Activated naive CD4-positive, alpha-beta T cell (primary cell): ENCODE measurements at places on chromosomes 3 and 15.

GRCh38 chr3:179181021-179181472, 32.9 kb downstream of the PIK3CA start:
- no peak for DNase-seq

- DNase-seq, result no peak
Observed at GRCh38 chr15:79981831-79982455, 10.9 kb upstream of the BCL2A1 start.

DNA sequence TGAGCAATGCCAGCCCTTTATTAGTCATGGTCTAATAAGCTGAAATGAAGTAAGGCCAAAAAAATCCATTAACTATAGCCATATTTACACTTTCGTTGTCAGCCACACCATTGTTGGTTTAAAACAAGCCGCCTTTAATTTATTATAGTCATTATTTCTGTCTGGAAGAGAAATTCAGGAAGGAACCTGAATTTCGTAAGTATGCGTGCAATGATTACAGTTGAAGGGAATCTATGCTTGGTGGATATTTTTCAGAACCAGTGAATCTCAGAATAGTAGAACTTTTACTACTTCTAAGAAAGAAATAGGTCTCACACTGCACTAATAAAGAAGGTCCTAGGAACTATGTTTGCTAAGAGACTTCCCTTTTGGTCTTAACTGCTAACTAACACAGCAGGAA, 59.1 kb downstream of the FAM43A start:
- DNase-seq, result no peak

- no peak for DNase-seq
Observed at GRCh38 chr3:156050918-156051317, 69.5 kb upstream of the KCNAB1 start.

GRCh38 chr15:41543521-41543870, 561 bp downstream of the RPAP1 start:
- no peak for DNase-seq

GRCh38 chr3:171480526-171480925, 20.3 kb upstream of the TNIK start:
- DNase-seq, result no peak

- no peak for DNase-seq
Observed at GRCh38 chr3:143831208-143831607, 17.1 kb downstream of the SLC9A9 start.

GRCh38 chr3:73868688-73869315, 244.1 kb upstream of the PDZRN3 start:
- no peak for DNase-seq

- no peak for DNase-seq
Observed at GRCh38 chr3:9168241-9168741, 81.2 kb downstream of the SRGAP3 start.

DNA sequence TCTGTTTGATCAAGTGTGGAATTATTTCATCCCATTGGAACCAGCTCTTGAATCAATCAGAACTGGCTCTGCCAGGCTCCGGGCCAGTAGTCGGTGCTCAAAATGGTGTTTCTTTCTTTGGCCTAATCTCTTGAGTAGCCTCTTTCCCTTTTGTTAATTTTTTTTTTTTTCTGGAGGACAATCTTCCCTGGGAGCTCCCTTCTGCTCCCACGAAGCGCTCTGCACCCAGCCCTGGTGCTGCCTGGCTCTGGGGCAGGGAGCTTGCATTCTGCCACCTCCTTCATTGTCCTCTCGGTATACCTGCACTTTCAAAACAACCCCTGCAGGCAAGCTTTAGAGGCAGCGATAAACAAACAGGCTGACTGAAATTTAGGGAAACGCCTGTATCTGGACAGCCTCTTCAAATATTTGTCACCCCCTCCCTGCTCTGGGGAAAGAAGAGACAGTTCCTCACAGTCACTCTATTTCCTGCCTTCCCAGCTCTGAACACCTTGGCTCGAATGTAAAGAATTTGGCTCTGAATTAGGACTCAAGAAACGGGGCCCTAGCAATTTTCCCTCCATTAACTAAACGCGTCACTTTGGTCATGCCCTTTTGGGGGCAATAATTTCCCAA, 1.1 kb upstream of the THSD4 start:
- DNase-seq, result no peak

DNA sequence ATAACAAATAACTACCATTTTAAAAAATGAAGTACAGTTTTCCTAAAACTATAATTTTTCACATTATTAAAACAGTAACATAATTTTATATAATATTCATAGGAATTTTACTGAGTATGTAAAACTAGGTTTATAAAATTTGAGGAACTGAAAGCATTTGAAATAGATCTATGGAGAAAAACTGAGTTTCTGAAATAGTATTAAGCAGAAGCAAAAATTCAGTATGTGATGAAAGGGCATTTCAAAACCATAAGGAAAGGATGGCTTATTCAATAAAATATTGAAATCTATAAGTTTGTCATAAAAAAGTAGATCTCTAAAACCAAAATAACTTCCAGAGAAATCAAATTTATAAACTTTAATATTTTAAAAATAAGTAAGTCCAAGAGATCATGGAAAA, 53.4 kb downstream of the GBE1 start:
- DNase-seq, result no peak

DNA sequence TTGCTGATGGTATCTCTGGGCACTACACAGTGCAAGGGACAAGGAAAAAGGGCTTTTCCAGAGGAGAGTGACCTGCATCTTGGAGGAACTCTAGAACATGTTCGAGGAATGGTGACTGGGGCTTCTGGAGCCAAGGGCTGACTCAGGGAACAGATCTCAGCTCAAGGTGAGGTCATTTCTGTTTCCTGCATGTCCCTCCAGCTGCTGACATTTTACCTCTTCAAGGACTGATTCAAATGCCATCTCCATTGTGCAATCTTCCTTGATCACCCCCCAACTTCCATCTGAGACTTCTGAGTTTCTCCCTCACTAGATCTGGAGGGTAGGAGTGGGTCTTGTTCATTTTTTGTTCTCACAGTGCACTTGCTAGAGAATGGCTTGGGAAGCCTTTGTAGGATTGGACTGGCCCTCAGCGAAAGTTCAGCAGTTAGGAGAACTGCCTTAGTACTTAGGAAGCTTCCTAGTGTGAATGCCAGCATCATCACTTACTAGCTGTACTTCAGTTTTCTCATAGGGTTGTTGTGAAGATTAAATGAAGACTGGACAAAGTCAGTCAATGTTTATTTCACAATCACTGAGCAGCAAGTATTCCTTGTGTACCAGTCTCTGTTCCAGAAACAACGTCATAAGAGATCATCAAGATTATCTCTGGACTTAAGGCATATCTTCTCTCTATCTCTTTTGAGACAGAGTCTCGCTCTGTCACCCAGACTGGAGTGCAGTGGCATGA, 2.6 kb upstream of the IDH3A start:
- no peak for DNase-seq

DNA sequence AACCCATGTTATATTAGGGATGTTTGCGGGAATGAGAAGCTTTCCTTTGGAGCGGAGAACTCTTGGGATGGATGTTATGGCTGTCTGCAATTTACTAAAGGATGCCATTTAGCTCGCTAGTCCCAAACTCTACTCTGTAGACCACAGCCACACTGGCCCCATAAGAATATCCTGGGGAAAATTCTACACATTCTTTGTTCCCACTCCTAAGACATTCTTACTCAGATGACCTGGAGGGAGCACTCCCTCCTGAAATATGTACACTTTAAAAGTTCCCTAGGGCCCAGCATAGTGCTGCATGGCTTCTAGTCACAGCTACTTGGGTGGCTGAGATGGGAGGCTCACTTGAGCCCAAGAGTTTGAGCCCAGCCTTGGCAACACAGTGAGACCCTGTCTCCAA, 288.7 kb upstream of the RORA start:
- no peak for DNase-seq

- no peak for DNase-seq
Observed at GRCh38 chr15:38844736-38845135, 280.1 kb upstream of the RASGRP1 start.

DNA sequence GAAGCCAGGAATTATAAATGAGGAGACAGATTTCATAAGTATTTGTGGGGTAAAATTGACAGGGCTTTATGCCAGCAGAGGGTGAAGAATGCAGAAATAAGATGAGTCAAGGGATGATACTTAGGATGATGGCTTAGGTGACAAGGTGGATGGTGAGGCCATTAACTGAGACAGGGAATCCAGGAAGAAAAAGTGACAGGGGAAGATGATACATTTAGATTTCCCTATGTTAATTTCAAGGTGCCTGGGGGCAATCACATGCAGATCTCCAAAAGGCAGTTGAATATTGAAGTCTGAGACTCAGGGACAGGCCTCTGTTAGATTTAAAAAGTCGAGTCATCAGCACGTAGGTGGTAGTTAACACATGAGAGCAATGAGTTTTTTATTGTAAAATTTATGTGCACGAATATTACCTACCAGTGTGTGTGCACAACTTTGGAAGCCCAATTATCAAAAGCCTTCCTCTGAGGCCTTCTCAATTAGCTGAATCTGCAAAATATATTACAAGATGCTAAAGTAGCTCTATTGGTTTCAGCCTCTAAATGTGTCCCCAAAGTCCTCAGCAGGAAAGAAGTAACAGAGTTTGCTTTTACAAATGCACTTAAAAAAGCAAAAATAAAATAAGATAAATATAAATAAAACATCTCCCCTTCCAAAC, 67.9 kb upstream of the CHL1 start:
- no peak for DNase-seq

DNA sequence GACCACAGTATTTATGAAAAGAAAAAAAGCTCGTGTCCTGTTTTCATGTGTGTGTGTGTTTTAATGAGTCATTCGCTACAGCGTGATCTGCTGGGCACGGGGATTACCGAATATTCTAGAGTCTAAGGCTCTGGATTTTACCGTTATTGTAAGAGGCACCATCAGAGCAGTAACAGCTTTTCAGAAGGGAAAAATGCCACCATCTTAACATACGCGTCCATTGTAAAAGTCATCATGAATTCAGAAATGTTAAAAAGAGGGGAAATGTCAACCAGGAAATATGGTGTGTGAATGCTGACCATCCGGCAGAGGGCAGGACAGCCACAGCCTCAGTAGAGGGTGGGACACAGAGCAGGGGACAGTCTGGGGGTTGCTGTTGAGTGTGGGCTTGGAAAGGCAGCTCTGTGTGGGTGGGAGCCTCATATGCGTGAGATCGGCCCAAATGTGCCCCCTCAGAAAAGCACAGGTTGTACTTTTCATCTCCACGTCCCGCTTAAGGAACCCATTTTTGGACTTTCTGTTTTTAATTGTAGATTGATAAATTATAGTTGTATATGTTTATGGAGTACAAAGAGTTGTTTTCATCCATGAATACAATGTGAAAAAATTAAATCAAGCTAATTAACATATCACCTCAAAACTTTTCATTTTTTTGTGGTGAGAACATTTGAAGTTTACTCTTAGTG, 69.6 kb downstream of the ASB7 start:
- DNase-seq, result no peak

DNA sequence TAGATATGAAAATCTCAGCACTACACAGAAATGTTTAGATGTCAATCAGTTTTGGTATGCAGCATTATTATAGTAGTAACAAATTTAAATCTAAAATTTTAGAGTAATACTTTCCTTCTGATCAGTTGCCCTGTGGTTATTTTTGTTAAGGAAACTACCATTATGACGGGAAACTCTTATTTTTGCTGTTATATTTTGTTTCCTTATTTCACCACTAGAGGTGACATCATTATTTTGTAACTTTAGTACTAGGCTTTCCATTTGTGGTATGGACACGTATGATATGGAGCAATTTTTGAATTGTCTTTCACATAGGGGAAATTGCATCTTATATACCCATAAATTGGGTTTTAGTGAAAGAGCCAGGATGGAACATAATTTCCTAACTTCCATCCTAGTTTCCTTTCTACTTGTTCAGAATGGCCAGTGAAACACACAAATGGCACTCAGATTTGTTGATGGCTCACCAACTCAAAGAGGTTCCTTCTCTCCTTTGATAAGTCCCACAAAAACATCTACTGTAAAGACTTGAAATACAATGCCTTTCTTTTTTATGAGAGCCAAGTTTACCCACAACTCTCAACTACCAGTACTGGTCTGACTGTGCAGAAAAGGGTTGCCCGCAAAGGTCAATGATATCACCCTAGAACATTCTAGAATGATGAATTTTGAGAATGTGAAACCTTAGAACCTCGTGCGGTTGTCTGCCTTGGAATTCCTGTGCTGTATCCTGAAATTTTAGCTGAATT, 19.4 kb upstream of the PPP4R2 start:
- DNase-seq, result no peak

DNA sequence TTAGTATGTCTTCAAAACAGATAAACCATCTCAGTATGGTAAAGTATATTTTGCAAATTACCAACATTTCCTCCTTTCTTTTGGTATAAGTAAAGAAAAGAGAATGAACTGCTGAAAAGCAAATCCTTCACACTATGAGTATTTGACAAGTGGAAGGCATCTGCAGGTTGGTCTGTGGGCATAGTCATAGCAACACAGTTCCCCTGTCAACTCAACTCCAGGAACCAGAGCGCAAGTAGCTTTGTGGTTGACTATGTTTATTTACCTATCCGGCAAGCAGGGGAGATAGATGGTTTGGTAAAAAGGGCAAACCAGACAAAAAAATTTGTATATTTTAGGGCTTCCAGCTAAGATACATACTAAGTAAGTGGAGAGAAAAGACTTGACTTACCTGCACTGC, 88.3 kb upstream of the PPIB start:
- no peak for DNase-seq

DNA sequence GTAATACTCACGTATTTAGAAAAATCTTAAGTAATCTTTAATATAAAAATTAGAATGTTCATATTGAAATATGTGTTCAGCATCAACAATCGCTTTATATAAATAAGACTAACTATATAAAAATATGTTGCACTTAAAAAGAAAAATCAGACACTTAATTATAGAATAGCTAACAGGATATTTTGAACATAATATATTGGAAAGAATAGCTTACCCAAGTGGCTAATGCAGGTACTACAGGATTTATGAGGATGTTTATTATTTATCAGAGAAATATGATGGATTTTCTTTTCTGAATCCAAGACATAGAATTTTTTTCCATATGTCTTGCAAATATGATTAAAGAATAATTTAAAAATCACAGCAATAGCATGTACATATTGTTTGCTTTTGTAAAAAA, 567.9 kb upstream of the GBE1 start:
- DNase-seq, result no peak

DNA sequence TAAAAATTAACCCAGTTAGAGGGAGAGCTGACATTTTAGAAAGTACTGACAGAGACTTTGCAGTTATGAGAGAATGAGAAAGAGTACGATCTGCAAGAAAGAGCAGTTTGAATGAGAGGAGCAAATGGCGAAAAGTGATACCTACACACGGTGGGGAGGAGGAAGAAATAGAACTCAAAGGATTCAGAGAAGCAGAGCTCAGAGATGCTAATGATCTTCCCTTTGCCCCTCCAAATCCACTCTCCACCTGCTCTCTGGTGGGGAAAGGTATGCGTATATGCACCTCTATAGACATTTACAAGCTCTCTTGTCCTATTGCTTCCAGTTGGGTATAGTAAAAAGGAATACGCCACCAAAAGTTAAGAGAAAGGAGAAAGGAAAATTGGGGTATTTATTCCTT, 123.3 kb upstream of the TTC14 start:
- DNase-seq, result no peak
